Endothelial cell of umbilical vein (primary cell): ENCODE measurements at places on chromosomes 11 and 22. TPM values are rescaled to one million over a fixed set of nuclear protein-coding genes. Genes with fewer than 3 reads are reported as not detected.

The TYR gene
- not detected in 2 replicates for total RNA-seq

- peak; percentile 77 for DNase-seq
Measured at GRCh38 chr11:60915248-60915914, 1.4 kb downstream of the TMEM109 start.

DNA sequence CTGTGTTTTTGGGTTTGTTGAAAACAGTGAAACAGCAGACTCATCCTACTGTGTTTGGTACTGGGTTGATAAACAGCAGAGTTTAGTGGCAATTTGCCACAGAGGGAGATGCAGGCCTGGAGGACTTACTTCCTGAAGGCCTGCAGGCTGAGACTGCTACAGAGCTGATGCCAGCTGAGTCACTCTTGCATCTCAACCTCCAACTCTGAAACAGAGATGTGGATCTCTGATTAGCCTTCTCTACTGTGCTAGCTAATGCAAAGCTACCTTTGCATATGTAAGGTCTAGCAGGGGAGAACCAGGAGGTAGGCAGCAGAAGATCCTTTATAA lies 14.3 kb downstream of the ATP5MG start:
- peak; percentile 82 for DNase-seq

GRCh38 chr11:16779436-16779835 lies 41.0 kb downstream of the C11orf58 start:
- no peak for DNase-seq

- DNase-seq: no peak
Measured at GRCh38 chr11:127795326-127795725, 792.0 kb downstream of the ETS1 start.

- no peak for DNase-seq
Measured at GRCh38 chr11:61020551-61021235, 49.2 kb downstream of the CD6 start.

GRCh38 chr11:114026355-114026754 lies 33.2 kb upstream of the ZBTB16 start:
- no peak for DNase-seq

- no peak for DNase-seq
Measured at GRCh38 chr11:5581014-5581413, 337 bp downstream of the OR52B6 start.

GRCh38 chr22:26360169-26360885 lies 68.7 kb upstream of the ASPHD2 start:
- DNase-seq: peak; percentile 87

DNA sequence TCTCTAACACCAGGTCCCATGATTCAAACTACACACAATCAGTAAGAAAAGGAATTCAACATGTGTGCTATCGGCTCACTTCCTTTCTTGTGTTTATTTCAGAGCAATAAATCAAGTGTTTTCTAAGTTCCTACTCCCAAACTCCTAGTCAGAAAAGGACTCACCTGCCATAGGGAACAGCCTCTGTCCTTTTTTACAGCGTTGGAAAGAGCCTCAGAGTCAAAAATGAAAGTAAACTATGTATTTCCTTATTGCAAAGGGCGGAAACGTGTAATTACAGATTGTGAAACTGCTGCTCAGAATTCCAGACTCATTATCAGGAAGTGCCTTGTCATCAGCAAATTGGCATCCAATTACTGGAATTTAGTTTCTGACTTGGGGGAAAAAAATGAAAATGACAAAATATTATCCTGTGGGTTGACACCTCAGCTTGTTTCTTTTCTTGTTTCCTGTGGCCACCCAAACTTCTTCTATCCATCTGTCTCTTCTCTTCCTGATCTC lies at the start of gene CASP4:
TSS of gene CASP4 (minus strand) at position 220 of the 501 bp plus-strand sequence. CDS start at position 171, 49 bp downstream.
- DNase-seq: peak; percentile 93

DNA sequence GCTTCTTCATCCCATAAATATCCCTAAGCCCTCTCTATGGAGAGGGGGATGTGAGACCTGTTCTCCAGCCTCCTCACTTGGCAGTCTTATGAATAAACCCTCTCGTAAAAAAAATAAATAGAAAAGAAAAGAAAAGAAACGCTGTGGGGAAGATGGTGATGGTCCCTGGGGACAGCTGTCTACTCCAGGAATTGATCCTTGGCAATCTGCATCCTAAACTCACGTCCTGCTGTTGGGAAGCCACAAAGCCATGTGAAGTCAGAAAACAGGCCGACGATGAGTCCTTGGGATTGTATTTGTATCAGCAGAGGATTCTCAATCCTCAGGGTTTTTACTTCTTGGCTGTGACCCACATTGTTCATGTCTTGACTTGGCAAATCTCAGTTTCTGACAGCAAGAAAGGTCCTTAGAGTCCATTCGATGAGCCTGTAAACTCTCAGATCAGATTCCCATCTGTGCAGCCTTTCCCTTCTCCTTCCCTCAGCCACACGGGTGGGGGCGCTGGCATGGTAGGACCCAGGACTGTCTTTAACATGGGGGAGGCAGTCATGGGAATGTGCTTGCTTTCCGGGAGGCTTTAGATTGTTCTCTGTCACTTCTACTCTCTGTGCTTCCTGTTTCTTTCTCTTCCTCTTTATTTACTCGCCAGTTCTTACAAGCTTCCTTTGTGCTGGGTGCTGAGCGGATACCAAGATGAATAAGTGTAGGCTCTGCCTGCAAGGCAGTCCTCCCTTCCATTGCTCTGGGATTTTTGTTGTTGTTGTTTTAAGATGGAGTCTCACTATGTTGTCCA lies 24.9 kb downstream of the TCP11L1 start:
- DNase-seq: no peak
